ENCODE measurements at places on chromosomes 6 and 20. TPM values are rescaled to one million over a fixed set of nuclear protein-coding genes. Genes with fewer than 3 reads are reported as not detected.

Gene INSM1
- polyA plus RNA-seq, result not detected

Gene TBX18
- 12.5 TPM for polyA plus RNA-seq

Gene CST5
- polyA plus RNA-seq, result 0.18 TPM

Gene DACT2
- 19.3 TPM for polyA plus RNA-seq

Gene LY6G6F
- 0.32 TPM for polyA plus RNA-seq

Gene HDAC2
- polyA plus RNA-seq, result 280 TPM

Gene RCAN2
- 22.5 TPM for polyA plus RNA-seq

Gene ULBP2
- polyA plus RNA-seq, result 0.88 TPM

Gene MAP1LC3A
- polyA plus RNA-seq, result 14.2 TPM

Gene PPP1R3G
- polyA plus RNA-seq, result 1.8 TPM

Gene PBOV1
- polyA plus RNA-seq, result 0.13 TPM

Gene TOP1
- polyA plus RNA-seq, result 123 TPM

Gene PCIF1
- 44.9 TPM for polyA plus RNA-seq

Gene CNR1
- polyA plus RNA-seq, result 1.5 TPM

Gene HLA-DQB1
- polyA plus RNA-seq, result 8.4 TPM

Gene IP6K3
- 1.0 TPM for polyA plus RNA-seq

Gene TCP11
- polyA plus RNA-seq, result 1.9 TPM

Gene TNF
- polyA plus RNA-seq, result 0.17 TPM

Gene LAMP5
- polyA plus RNA-seq, result 7.8 TPM

Gene EFCAB8
- 0.55 TPM for polyA plus RNA-seq

Gene HRH3
- polyA plus RNA-seq, result 0.15 TPM

Gene KCNK16
- not detected for polyA plus RNA-seq

Gene SAPCD1
- 16.0 TPM for polyA plus RNA-seq

Gene ECT2L
- polyA plus RNA-seq, result 0.55 TPM

Gene LY6G6D
- polyA plus RNA-seq, result not detected

All from left kidney (tissue), 8 donors.